HTR-8/SVneo (cell line): ENCODE measurements at places on chromosomes 7 and 10.

- DNase-seq: no peak
Measured at GRCh38 chr7:100567751-100568175, 5.9 kb downstream of the SAP25 start.

GRCh38 chr7:47080816-47081215 lies 501.1 kb downstream of the TNS3 start:
- DNase-seq: no peak

DNA sequence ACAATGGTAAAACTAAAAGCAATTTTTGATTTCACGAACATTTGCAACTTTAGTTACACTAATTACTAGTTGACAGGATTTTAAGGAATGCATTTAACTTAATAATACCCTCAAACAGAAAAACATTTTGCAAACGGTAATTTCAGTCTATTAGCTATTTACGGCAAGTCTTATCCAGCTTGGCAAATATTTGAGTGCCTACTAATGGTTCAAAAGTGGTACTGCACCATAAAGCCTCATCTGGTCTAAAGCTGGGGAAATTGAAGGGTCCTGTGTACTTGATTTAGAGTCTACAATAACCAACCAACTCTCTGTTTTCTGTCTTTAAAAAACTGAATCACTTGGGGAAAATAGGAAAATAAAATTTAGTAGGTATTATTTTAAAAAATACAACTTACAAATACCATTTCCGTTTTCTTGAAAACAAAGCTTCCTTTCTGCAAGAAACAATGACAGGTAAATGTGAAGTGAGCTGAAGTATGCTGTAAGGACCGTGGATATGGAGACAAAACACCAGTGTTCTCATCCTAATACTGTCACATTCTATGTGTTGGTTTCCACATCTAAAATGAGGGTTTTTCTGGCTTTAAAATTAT lies 142.3 kb downstream of the VPS50 start:
- DNase-seq: peak; percentile 5

- no peak for DNase-seq
Measured at GRCh38 chr10:132563485-132564248, 26.1 kb downstream of the INPP5A start.

DNA sequence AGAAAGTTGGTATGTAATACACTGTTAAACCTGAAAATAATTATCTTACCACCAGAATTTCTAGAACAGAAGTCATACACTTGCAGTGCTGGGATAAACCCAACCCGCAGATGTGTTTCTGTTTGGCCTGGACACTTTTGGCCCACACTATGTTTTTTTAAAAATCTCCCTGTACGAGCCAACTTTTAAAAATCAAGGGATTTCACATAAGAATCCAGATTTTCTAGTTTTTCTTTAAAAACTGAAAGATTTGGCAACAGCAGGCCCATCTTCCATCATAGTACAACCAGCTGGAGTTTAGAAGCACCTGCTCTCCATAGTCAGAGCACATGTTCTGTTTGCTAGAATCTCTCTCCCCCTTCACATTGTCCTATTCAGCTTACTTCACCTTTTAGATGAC lies 74.0 kb downstream of the TLL2 start:
- DNase-seq: no peak

- no peak for DNase-seq
Measured at GRCh38 chr10:12507165-12507850, 158.0 kb downstream of the CAMK1D start.

GRCh38 chr10:84824525-84824924 lies 496.1 kb downstream of the CCSER2 start:
- no peak for DNase-seq

- no peak for DNase-seq
Measured at GRCh38 chr10:31477584-31477983, 158.6 kb downstream of the ZEB1 start.
